ENCODE measurements at places on chromosomes 6 and 20.
A peak's percentile ranks its signal among the peaks of the same experiment; 100 is the strongest.

DNA sequence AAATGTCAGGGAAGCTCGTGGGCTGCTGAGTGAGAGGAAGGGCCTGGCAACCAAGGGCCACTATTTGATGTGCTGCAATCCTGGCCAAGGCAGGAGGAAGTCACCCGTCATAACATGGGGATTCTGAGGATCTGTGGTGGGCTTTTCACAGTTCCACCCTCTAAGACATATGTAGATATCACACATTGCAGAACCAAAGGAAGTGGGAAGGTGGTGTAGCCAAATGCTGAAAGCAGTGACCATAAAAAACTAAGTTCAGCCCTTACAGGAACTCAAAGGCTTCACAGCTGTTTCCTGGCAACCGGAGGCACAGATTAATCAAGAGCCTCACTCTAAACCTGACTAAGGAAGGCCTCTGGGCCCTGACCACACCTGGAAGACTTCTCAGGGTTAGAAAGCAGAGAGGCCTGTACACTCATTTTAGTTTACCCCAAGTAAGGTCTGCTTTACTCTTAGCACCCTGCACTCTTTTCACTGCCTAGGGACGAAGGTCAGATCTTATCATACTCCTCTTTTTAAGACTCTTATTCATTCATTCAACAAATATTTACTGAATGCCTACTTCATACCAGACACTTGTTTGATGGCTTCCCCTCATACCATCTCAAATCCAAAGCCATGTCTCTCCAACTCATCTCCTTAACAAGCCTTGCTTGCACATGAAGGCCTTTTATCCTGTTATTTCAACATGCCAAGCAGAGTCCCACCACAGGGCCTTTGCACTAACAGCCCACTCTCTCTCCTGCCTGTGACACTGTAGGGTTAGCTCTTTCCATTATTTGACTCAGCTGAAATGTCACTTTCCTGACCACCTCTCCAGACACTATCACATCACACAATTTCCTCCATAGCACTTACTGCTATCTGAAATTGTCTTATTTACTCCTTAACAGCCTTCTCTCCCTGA, 2.6 kb downstream of the UBE2V1 start:
- peak; percentile 92 for DNase-seq

DNA sequence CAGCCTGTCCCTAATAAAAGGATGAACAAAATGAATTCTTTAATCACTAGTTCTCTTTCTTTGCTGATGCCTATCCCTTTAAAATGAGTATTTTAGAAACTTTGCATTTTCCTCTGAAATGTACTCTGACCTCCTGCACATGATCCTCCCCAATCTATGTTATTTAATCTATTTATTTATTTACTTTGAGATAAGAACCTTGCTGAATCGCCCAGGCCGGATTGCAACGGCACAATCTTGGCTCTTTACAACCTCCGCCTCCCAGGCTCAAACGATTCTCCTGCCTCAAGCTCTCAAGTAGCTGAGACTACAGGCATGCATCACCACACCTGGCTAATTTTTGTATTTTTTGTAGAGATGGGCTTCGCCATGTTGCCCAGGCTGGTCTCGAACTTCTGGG, 27.9 kb downstream of the ADTRP start:
- no peak for DNase-seq

GRCh38 chr20:54079652-54080051, 9.3 kb upstream of the BCAS1 start:
- peak; percentile 12 for DNase-seq

DNA sequence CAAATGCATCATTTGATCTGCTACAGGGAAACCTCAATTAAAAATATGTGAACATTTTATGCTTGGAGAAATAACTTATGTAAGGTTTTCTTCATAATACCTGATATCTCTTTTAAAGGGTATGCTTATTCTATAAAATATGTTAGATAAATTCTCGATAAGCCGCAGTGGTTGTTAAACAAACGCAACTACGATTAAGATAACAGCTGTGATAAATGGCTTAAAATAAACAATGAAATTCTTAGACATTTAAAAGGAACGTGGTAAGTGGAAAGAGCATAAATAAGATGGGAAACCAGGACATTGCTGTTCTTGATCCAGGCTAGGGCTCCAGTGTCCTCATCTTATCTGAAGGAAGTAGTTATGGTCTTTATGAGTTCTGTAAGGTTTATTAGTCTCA, 415.9 kb downstream of the CD83 start:
- no peak for DNase-seq

GRCh38 chr6:134345789-134346188, 27.9 kb upstream of the SGK1 start:
- DNase-seq = no peak

DNA sequence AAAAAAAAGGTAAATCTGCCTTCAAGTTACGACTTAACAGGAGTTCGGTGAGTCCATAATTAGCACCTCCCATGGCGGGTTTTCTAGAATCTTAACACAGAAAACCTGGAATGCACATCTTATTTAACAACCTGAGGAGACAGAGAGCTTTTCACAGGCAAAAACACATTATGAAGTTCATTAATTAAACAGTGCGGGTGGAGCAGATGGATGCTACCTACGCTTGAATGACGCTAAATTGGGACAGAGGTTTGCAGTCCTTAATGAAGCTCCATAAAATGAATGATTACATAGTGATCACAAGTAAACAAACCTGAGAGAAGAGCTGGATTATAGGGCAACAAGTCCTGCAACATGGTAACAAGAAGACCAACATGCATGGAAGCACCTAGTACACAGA, 81.0 kb downstream of the INSM1 start:
- no peak for DNase-seq

DNA sequence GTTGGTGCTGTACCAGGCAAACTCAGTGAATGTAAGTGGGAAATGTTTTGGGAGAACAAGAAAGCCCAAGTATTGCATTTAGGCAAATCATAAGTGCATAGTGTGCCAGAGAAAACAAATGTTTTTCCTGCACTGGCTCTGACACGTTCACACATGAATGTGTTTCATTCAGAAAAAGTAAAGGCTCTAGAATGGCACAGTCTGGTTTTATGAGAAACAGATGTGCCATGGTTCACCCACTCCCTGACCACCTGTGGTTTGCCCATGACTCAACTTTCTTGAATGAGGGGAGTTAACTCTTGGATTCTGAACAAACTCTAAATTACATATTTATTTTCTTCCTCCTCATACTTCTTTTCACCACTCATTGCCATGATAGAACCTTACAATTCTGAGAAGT, 126.9 kb downstream of the KCNQ5 start:
- no peak for DNase-seq

- no peak for DNase-seq
Observed at GRCh38 chr6:47300417-47300816, 9.3 kb downstream of the TNFRSF21 start.

- no peak for DNase-seq
Observed at GRCh38 chr20:45500022-45500421, 15.4 kb downstream of the SPINT3 start.

- no peak for DNase-seq
Observed at GRCh38 chr6:163423696-163424095, 9.2 kb downstream of the QKI start.

- no peak for DNase-seq
Observed at GRCh38 chr6:7512320-7512719, 29.2 kb upstream of the DSP start.

- DNase-seq = no peak
Observed at GRCh38 chr6:53628354-53629119, 37.0 kb downstream of the KLHL31 start.

GRCh38 chr6:158856261-158856660, 37.1 kb upstream of the EZR start:
- no peak for DNase-seq

GRCh38 chr6:137261761-137262160, 42.6 kb upstream of the IFNGR1 start:
- DNase-seq = peak; percentile 11
